ENCODE measurements at places on chromosomes 13 and 19.

DNA sequence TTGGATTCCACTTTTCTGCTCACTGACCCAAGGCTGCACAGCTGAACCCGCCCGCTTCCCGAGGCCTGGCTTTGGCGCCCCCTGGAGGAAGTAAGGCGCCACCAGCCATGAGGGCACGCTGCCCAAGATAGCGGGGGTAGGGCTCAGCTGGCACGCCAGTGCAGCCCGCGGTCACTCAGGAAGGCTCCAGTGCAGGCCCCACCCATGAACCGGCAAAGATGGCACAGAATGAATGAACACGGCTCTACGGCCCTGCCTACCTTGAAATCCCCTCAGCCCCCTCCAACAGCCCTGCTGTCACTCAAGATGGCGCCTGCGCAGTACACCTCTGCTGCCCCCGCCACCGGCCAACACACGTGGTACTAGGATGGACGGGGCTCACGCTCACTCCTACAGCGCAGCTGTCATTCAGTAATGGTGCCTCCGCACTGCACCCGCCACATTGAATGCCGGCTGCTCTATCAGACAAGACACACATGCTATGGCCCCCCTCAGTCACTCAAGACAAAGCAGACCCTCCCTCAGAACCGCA, 3.0 kb downstream of the PEG3 start:
- DNase-seq: no peak

DNA sequence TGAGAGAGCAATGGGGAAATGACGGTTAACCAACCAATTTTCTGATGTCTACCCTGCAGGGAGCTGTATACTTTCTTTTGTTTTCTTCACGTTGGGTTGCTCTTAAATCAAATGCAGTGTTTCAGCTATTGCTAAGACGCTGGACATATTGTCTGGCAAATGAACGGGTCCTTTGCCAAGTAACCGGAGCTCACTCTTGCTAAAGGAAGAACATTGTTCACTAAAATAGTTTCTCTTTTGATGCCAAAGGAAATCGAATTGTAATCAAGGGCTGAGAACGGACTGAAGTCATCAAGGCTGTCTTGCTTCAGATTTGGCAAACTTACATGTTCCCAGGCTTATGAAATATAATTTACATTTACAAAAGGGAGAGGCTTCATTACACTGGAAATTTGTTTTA, 142.3 kb upstream of the ARGLU1 start:
- DNase-seq: no peak

GRCh38 chr13:102902789-102903347, 57.0 kb downstream of the ERCC5 start:
- DNase-seq: no peak

GRCh38 chr19:48660852-48661710, 11.7 kb downstream of the NTN5 start:
- peak; percentile 98 for DNase-seq

DNA sequence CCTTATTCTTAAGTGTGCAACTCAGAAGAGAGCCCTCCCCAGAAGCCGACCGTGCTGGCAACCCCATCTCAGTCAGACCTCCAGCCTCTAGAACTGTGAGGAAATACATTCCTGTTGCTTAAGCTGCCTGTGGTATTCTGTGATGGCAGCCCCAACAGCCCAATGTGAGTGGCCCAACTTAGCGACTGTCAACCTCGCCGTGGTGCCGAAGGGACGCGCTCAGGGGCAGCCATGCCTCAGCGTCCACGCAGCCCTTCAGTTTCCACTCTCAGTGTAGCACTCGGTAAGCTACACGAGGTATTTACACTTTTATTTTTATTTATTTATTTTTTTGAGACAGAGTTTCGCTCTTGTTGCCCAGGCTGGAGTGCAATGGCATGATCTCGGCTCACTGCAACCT, 18.4 kb downstream of the PROZ start:
- DNase-seq: no peak

- no peak for DNase-seq
Observed at GRCh38 chr13:99695857-99696256, 194.6 kb downstream of the TM9SF2 start.

- DNase-seq: no peak
Observed at GRCh38 chr19:52600639-52601024, 30.5 kb downstream of the ZNF701 start.

DNA sequence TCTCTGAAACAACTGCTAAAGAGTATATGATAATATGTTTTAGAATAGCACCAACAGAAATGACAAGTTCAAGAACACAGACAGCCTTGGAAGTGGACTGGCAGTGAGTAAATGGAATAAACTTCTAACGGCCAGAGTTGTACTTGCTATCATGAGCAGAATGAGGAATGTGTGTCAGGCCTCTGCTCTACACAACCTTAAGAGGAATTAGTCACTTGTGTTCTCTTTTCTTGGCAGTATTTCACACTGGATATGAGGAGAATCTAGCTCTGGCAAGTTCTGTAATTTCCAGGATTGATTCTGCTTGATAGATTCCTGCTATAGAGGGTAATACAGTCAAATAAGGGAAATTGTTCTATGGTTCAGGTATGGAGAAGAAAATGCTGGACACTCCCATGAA, 757.3 kb downstream of the EFNB2 start:
- no peak for DNase-seq

DNA sequence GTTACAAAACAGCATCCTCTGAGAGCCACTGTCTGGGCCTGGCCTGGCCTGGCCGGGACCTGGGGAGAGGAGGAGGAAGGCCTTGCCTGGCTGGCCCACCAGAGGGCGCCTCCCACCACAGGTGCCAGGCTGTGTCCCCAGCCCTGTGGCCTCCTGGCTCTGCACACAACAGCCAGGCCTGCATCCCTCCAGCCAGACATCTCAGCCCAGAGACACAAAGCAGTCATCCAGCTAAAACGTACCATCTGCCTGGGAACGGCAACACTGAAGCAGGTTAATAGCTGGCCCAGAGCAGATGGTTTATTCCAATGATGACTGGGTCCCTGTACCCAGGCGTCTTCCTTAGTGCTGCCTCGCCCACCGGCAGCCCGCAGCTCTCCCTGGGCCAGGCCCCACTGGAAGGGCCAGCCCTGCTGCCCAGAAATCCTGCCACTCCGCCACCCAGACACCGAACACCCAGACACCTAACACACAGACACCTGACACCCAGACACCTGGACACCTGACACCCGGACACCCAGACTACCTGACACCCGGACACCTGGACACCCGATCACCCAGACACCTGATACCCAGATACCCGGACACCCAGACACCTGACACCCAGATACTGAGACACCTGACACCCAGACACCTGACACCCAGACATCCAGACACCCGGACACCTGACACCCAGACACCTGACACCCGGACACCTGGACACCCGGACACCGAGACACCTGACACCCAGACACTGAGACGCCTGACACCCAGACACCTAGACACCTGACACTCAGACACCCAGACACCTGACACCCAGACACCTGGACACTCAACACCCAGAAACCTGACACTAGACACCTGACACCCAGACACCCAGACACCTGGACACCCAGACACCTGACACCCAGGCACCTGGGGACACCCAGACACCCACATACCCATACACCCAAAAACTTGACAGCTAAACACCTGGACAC, 20.1 kb downstream of the C19orf12 start:
- peak; percentile 88 for DNase-seq

- DNase-seq: no peak
Observed at GRCh38 chr13:28451482-28452217, 43.3 kb downstream of the FLT1 start.

GRCh38 chr13:64371045-64371444, 2859.1 kb downstream of the PCDH9 start:
- DNase-seq: no peak
